ENCODE measurements at places on chromosomes 11 and 22. TPM values are rescaled to one million over a fixed set of nuclear protein-coding genes. Genes with fewer than 3 reads are reported as not detected.

The MMP12 gene
- polyA plus RNA-seq = not detected

The SCN4B gene
- not detected for polyA plus RNA-seq

The MMP8 gene
- polyA plus RNA-seq = not detected

The CARD18 gene
- not detected for polyA plus RNA-seq

The TMEM45B gene
- 21.2 TPM for polyA plus RNA-seq

The SERHL2 gene
- not detected for polyA plus RNA-seq

The SNX32 gene
- polyA plus RNA-seq = 0.68 TPM

The CASP12 gene
- 0.28 TPM for polyA plus RNA-seq

DNA sequence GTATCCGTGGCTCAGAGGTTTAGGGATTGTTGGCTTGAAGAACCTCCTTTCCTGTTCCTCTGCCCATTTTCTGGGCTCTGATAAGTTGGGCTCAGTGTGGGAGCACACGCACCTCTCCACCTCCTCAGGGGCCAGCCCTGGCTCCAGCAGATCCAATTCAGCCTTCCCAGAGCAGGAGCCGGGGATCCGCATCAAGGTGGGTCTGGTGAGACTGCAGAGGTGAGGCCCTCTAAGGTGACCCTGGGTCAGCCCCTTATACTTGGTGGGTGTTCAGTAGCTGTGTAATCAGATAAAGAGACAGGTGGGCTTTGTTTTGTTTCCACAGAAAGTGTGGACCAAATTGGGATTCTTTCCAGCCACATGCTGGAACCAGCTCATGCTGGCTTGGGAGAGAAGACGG, 1466.0 kb downstream of the TBC1D22A start:
- H3K27me3 ChIP-seq = no peaks in the 10 kb centered on the region
- no peak for DNase-seq
- no peaks in the 10 kb centered on the region for H3K4me1 ChIP-seq
- H3K27ac ChIP-seq = no peak overlapping the region
- H3K4me3 ChIP-seq = no peak overlapping the region

DNA sequence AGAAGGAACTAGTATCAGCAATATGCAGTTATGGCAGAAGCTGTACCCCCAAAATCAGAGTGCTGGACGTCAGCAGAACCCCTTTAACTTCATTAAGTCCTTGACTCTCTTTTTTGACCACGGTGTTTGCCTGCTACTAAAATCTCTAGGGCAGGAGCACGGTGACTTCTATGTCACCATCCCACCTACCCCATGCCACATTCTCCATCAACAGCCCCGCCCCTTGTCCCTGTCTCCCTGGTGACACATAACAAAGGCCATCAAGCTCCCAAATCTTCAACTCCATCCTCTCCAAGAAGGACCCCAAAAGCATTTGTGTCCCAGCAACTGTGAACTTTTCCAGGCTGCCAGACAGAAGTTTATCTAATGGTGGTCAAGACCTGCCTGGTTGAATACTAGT, 894 bp downstream of the ADA2 start:
- peaks cover 61% of the 10 kb centered on the region for H3K4me1 ChIP-seq
- peak overlapping the region; percentile 56 for H3K27ac ChIP-seq
- no peak for DNase-seq

- peak within 1 kb of the TSS; percentile 89 for H3K4me3 ChIP-seq
- peaks cover 16% of the 10 kb centered on the region for H3K36me3 ChIP-seq
- peak; percentile 82 for DNase-seq
- H3K27ac ChIP-seq = peak within 1 kb of the TSS; percentile 99
- no peaks in the 10 kb centered on the region for H3K27me3 ChIP-seq
- H3K4me1 ChIP-seq = peaks cover 66% of the 10 kb centered on the region
These were observed at the start of gene EHBP1L1 for GRCh38 chr11:65575568-65576231. Gene EHBP1L1 (plus strand): TSS chr11:65576053. CDS start chr11:65576303, 250 bp downstream.

GRCh38 chr22:40043081-40043480, 48.3 kb downstream of the FAM83F start:
- DNase-seq = no peak
- peaks cover 29% of the 10 kb centered on the region for H3K4me1 ChIP-seq
- H3K36me3 ChIP-seq = no peaks in the 10 kb centered on the region
- H3K4me3 ChIP-seq = no peak overlapping the region
- H3K27ac ChIP-seq = peak overlapping the region; percentile 88

- no peaks in the 10 kb centered on the region for H3K27me3 ChIP-seq
- no peaks in the 10 kb centered on the region for H3K36me3 ChIP-seq
- DNase-seq = no peak
These were observed 56.7 kb downstream of the TIMP3 start for GRCh38 chr22:32858121-32858703.

- no peak overlapping the region for H3K27ac ChIP-seq
- DNase-seq = no peak
- no peaks in the 10 kb centered on the region for H3K36me3 ChIP-seq
These were observed 154.2 kb downstream of the LARGE1 start for GRCh38 chr22:33766091-33766490.

DNA sequence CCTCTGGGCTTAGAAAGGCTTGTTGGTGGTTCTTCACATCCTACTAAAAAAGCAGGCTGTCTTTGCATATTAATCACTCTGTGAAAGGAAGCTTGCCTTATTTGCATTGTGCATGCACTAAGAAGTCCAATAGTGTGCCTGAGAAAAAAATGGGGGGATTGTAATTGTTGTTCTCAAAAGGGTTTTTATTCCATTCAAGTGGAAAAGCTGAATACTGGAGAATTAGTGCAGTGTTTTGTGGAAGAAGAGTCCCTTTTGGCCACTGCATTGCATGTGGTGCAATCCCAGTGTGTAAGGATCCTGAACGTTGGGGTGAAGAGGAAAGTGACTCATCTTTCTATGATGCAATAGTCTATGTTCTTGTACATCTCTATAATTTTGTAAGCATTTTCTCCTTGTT, 16.5 kb downstream of the NCAM1 start:
- no peaks in the 10 kb centered on the region for H3K4me1 ChIP-seq
- H3K27ac ChIP-seq = no peak overlapping the region
- no peak for DNase-seq
- H3K27me3 ChIP-seq = no peaks in the 10 kb centered on the region

GRCh38 chr11:67347964-67348749, 5.2 kb downstream of the POLD4 start:
- no peak for DNase-seq
- no peak overlapping the region for H3K27ac ChIP-seq
- H3K36me3 ChIP-seq = peaks cover 3% of the 10 kb centered on the region
- no peaks in the 10 kb centered on the region for H3K27me3 ChIP-seq
- peaks cover 54% of the 10 kb centered on the region for H3K4me1 ChIP-seq

DNA sequence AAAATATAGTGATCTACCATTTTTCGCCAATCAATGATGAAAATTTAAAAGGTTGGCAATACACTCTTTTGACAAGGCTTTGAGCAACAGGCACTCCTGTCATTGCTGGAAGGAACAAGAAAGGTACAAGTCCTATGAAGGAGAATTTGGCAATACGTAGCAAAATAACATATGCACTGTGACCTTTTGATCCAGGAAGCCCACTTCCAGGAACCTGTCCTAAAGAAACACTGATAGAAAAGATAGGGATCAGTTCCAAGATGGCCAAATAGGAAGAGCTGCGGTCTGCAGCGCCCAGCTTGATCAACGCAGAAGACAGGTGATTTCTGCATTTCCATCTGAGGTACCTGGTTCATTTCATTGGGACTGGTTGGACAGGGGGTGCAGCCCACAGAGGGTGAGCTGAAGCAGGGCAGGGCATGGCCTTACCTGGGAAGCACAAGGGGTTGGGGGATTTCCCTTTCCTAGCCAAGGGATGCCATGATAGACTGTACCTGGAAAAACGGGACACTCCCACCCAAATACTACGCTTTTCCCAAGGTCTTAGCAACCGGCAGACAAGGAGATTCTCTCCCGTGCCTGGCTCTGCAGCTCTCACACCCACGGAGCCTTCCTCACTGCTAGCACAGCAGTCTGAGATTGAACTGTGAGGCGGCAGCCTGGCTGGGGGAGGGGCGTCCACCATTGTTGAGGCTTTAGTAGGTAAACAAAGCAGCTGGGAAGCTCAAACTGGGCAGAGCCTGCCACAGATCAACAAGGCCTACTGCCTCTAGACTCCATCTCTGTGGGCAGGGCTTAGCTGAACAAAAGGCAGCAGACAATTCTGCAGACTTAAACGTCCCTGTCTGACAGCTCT, 69.7 kb upstream of the GALNT18 start:
- no peaks in the 10 kb centered on the region for H3K36me3 ChIP-seq
- no peak overlapping the region for H3K27ac ChIP-seq
- H3K4me1 ChIP-seq = no peaks in the 10 kb centered on the region
- H3K4me3 ChIP-seq = no peak overlapping the region
- no peak for DNase-seq

- H3K27ac ChIP-seq = no peak overlapping the region
- H3K36me3 ChIP-seq = no peaks in the 10 kb centered on the region
- DNase-seq = no peak
- H3K4me1 ChIP-seq = peaks cover 6% of the 10 kb centered on the region
- no peak overlapping the region for H3K4me3 ChIP-seq
- H3K27me3 ChIP-seq = no peaks in the 10 kb centered on the region
These were observed 55.5 kb downstream of the MYO7A start for GRCh38 chr11:77183431-77183984.

DNA sequence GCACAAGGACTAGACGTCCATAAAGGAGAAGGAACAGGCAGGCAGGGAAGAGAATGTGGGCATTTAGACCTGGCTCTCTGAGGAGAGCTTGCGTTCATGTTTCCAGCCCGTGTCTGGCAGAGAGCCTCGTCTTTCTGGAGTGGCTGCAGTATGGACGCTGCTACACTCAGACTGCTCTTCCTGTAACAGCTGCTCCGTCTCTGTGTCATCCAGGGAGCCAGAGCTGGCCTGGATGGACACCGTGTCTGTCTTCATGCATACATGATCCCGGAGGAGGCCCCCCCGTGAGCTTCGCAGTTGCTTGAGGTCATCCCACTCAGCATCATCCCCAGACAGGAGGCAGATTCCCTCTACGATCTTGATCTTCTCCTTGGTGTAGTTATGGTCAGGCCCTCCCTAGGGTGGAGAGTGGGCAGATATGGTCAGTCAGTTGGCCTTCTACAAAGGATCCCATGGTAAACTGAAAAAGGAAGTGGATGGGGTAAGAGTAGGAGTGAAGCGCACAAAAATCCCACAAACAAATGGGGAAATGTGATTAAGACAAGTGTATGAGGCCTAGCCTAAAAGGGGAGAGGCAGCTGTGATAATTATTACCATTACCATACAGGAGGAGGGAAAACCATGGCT, 13.0 kb upstream of the CKAP5 start:
- no peaks in the 10 kb centered on the region for H3K4me1 ChIP-seq
- no peak for DNase-seq

- H3K4me3 ChIP-seq = no peak overlapping the region
- H3K36me3 ChIP-seq = no peaks in the 10 kb centered on the region
- H3K27me3 ChIP-seq = no peaks in the 10 kb centered on the region
- no peak overlapping the region for H3K27ac ChIP-seq
These were observed 531.1 kb downstream of the TBC1D22A start for GRCh38 chr22:47293368-47294221.

- DNase-seq = no peak
- H3K4me3 ChIP-seq = no peak overlapping the region
- H3K27me3 ChIP-seq = no peaks in the 10 kb centered on the region
- H3K36me3 ChIP-seq = no peaks in the 10 kb centered on the region
- no peak overlapping the region for H3K27ac ChIP-seq
These were observed 3.5 kb downstream of the KRTAP5-9 start for GRCh38 chr11:71551711-71552110.

- peaks cover 3% of the 10 kb centered on the region for H3K27me3 ChIP-seq
- peaks cover 7% of the 10 kb centered on the region for H3K4me1 ChIP-seq
- H3K36me3 ChIP-seq = no peaks in the 10 kb centered on the region
- no peak overlapping the region for H3K27ac ChIP-seq
These were observed 14.5 kb upstream of the RPS19BP1 start for GRCh38 chr22:39546889-39547586.

GRCh38 chr11:57336111-57336666, 497 bp upstream of the SSRP1 start:
- H3K27ac ChIP-seq = peak overlapping the region; percentile 85
- peak overlapping the region; percentile 87 for H3K4me3 ChIP-seq
- no peaks in the 10 kb centered on the region for H3K27me3 ChIP-seq
- H3K4me1 ChIP-seq = peaks cover 25% of the 10 kb centered on the region
- H3K36me3 ChIP-seq = peaks cover 25% of the 10 kb centered on the region
- DNase-seq = no peak

GRCh38 chr11:109854731-109855130, 238.5 kb upstream of the ZC3H12C start:
- H3K4me3 ChIP-seq = no peak overlapping the region
- no peaks in the 10 kb centered on the region for H3K27me3 ChIP-seq
- H3K27ac ChIP-seq = no peak overlapping the region
- H3K4me1 ChIP-seq = no peaks in the 10 kb centered on the region

DNA sequence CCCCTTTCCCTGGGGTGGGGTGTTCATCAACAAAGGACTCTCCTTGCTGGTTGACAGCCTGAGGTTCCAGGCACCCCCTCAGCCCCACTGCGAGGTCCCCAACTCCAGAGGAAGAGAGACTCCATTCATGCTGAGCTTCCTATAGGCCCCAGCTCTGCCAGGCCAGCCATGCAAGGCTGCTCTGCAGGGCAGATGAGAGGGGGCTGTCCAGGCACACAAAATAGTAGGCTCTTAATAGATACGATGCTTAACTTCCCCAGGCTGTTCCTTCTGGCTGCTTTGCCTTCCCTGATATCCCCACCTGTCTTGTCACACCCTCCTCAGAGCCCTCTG, 45.0 kb upstream of the CRYBB3 start:
- H3K27me3 ChIP-seq = no peaks in the 10 kb centered on the region
- no peaks in the 10 kb centered on the region for H3K4me1 ChIP-seq
- no peak overlapping the region for H3K4me3 ChIP-seq
- H3K27ac ChIP-seq = no peak overlapping the region

- no peaks in the 10 kb centered on the region for H3K4me1 ChIP-seq
- DNase-seq = no peak
- H3K27ac ChIP-seq = no peak overlapping the region
- no peaks in the 10 kb centered on the region for H3K27me3 ChIP-seq
- no peak overlapping the region for H3K4me3 ChIP-seq
- peaks cover 62% of the 10 kb centered on the region for H3K36me3 ChIP-seq
These were observed 51.9 kb upstream of the MN1 start for GRCh38 chr22:27853424-27853823.

GRCh38 chr11:121321614-121322243, 29.2 kb downstream of the SC5D start:
- no peaks in the 10 kb centered on the region for H3K36me3 ChIP-seq
- peaks cover 17% of the 10 kb centered on the region for H3K4me1 ChIP-seq
- H3K27me3 ChIP-seq = no peaks in the 10 kb centered on the region
- no peak for DNase-seq
- no peak overlapping the region for H3K4me3 ChIP-seq
- H3K27ac ChIP-seq = no peak overlapping the region

GRCh38 chr22:19958083-19959042, 16.7 kb upstream of the TXNRD2 start:
- peaks cover 14% of the 10 kb centered on the region for H3K4me1 ChIP-seq
- DNase-seq = no peak
- H3K4me3 ChIP-seq = no peak overlapping the region
- no peaks in the 10 kb centered on the region for H3K27me3 ChIP-seq
- H3K27ac ChIP-seq = no peak overlapping the region

- H3K36me3 ChIP-seq = no peaks in the 10 kb centered on the region
- H3K27me3 ChIP-seq = no peaks in the 10 kb centered on the region
- H3K4me3 ChIP-seq = no peak overlapping the region
- H3K27ac ChIP-seq = no peak overlapping the region
- no peak for DNase-seq
These were observed 30.7 kb upstream of the USP47 start for GRCh38 chr11:11810764-11811726.
